ENCODE measurements at places on chromosomes 2 and 18.

GRCh38 chr2:28035163-28035690, 144.7 kb downstream of the BABAM2 start:
- no peak for DNase-seq

DNA sequence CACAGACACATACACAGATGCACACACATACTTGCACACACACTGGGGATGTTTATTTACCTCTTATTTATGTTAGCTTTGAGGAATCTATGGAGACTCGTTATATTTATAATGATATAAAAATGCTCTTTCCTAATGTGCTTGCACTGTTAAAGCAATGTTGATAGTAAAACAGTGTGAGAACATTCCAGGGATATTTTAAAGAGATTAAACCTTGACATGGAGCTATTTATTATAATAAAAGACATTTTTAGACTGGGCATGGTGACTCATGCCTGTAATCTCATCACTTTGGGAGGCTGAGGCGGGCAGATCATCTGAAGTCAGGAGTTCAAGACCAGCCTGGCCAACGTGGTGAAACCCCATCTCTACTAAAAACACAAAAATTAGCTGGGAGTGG, 557.3 kb upstream of the ZNF804A start:
- no peak for DNase-seq

GRCh38 chr18:50724751-50725151, 95.1 kb downstream of the MRO start:
- DNase-seq, result no peak

- no peak for DNase-seq
Measured at GRCh38 chr2:103165836-103166235, 404.0 kb downstream of the TMEM182 start.

DNA sequence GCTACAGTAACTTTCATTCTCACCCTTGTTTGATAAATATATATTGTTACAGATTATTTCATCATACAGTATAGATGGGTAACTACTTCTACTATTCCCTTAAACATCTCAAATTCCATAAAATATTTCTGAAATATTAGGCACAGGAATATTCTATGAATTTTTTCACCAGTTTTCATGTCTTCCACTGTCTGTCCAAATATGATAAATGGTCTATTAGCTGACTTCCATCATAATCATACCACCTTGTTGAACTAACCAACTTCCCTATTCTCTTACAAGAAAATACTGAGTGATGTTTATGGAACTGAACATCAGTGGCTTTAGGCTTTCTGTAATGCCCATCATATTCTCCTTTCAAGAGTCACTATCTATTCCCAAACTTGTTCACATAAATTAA, 82.4 kb downstream of the TRAPPC8 start:
- no peak for DNase-seq

DNA sequence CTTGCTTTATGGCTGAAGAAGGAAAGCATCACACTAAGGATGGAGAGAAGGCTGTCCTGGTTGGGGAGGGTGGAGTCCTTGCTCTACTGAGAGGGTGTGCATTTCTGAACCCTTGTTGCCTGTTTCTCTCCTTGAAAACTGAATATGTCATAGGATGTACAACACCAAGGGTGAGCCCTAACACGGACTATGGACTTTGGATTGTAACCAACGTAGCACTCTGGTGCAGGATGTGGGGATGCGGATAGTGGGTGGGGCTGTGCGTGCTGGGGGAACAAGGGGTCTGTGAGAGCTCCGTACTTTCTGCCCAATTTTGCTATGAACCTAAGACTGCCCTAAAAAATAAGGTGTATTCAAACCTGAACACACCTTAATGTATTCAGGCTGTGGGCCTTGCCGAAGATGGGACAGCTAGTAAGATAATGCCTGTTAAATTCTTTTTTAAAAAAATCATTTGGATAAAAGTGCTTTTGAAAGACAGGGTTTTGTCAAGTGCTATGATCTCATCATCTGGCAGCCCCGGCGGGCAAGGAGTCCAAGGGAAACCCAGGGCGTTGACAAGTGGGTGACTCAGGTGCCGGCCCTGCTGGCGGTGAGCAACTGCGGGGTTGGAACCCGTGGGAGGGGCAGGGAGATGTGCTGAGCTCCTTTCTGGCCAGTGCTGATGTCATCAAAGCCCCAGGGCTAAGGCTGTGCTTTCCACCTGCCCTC, 54.0 kb downstream of the GATA6 start:
- no peak for DNase-seq

DNA sequence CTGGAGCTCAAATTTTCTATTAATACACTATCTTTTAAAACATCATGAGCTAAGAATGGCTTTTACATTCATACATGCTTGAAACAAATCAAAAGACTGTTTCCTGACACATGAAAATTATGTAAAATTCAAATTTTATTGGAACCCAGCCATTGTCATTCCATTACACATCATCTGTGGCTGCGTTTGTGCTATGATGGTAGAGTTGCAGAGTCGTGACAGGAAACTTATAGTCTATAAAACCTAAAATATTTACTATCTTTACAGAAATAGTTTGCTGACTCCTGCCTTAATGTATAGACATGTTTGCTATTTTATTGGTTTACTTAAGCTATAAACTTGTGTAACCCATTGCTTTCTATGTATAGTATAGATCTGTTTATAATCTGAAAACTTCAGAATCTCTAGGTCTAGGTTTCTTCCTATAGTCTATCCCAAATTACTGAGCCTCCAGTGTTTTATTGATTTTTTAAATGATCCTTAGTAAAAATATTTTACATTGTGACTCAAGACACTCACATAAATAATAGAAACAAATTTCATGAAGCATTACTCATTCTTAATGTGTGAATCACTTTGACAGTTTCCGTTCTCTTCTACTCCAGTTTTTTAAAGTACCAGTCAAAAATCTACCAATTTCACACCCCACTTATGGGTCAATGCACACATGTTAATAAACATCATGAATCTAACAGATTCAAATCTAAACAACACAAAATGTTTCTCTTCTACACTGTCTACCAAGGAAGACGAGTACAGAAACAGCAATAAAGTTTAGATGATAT, 26.4 kb upstream of the MRPL19 start:
- no peak for DNase-seq

DNA sequence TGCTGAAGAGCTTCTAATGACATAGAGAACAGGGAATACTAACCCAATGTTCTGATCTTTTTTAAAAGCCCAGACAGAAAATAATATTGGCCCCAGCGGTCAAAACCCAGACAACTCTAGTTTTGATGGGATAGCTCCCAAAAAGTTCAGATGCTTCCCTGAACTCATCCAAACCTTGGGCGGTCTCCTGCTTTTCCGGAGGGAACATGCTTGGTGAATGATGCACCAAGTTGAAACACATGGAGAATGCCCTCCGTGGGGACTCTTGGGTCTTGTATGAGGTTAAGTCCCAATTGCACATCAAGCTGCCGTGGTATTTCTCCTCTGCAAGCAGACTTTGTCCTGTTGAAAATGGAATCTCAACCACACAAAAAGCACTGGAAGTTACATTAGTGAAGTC, 120.7 kb upstream of the CTAGE1 start:
- DNase-seq, result no peak

Measured in stimulated activated CD4-positive, alpha-beta T cell treated with anti-CD3 and anti-CD28 coated beads, Interleukin-4, amount 100 ng/mL, for 24 hours (primary cell).